ENCODE measurements at places on chromosomes 3 and 15.

DNA sequence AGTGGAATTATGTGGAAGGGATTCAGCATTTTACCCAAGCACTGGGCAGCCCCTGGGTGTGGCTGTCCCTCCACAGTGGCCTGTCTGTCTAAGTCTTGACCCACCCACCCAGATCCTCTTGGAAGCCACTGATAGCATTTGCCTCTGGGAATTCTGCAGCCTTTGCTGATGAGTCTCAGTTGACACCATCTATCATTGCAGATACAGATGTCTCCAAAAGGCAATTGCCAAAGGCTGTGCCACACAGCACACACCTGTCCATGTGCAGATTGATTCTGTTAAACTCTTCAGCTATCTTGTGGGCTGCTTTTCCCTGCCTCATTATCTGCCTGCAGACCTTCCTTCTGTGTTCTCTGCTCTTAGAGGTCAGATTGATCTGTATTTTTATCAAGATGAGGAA lies 18.1 kb downstream of the CX3CR1 start:
- H3K4me1 ChIP-seq: peaks cover 47% of the 10 kb centered on the region
- H3K4me3 ChIP-seq: no peak overlapping the region
- H3K27me3 ChIP-seq: no peaks in the 10 kb centered on the region
- H3K27ac ChIP-seq: peak overlapping the region; percentile 61

DNA sequence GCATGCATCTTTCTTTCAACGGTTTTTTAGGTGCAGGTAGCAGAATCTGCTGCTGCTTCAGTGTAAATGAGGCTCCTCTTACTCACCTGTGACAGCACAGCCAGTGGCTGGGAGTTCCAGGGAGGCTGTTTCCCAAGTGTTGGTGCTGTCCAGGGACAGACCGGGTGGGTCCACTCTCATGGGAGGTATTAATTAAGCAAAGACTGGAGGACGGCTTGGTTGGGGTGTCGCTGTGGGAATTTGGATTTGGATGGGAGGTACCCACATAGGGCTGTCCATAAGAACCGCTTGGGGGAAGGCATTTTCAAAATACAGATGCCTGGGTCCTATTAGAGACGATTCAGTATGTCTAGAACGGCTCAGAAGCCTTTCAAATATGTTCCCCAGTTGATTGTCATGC lies 42.9 kb downstream of the SV2B start:
- no peaks in the 10 kb centered on the region for H3K27me3 ChIP-seq
- DNase-seq: no peak
- no peaks in the 10 kb centered on the region for H3K4me1 ChIP-seq
- no peak overlapping the region for H3K4me3 ChIP-seq
- H3K27ac ChIP-seq: no peak overlapping the region

- no peak for DNase-seq
- no peak overlapping the region for H3K4me3 ChIP-seq
- no peaks in the 10 kb centered on the region for H3K27me3 ChIP-seq
- H3K4me1 ChIP-seq: no peaks in the 10 kb centered on the region
- H3K27ac ChIP-seq: no peak overlapping the region
Measured at GRCh38 chr15:96460106-96460505, 129.6 kb downstream of the NR2F2 start.

GRCh38 chr3:39255503-39256325 lies 24.1 kb downstream of the CX3CR1 start:
- no peaks in the 10 kb centered on the region for H3K27me3 ChIP-seq
- H3K4me3 ChIP-seq: no peak overlapping the region
- peak overlapping the region; percentile 83 for H3K27ac ChIP-seq

GRCh38 chr3:120477781-120478180 lies 27.0 kb upstream of the FSTL1 start:
- no peak overlapping the region for H3K4me3 ChIP-seq

DNA sequence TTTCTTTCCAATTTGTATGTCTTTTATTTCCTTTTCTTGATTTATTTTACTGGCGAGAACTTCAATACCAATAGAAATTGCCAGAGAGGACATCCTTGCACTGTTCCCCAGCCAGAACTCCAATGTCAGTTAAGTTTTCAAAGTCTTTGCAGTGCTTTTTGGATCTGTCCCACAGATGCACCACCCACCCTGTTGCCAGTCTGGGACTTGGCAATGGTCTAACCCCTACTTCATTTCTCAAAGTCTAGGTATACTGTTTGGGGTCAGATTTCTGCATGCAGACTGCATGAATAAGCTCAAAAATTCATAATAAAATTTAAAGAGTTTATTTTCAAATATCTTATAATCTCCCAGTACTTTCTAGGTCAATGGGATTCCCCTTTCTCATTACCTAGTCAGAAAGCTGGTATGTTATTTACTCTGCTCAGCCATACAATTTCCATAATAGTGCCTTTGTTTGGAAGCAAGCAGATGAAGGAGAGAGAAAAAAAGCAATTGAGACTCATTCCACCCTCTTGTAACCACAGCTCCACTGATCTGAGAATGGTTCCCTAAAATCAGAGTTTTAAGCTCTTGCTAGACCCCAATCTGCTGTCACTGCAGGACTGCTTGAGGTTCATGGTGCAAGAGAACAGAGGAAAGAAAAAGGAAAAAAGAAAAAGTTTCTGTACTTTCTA lies 125.9 kb upstream of the PLXND1 start:
- DNase-seq: no peak
- H3K36me3 ChIP-seq: no peaks in the 10 kb centered on the region
- H3K4me3 ChIP-seq: no peak overlapping the region

- H3K4me1 ChIP-seq: 0 out of 2 replicates have a peak, but pooled peaks cover 3% of the 10 kb centered on the region
- no peaks in the 10 kb centered on the region for H3K36me3 ChIP-seq
- H3K27ac ChIP-seq: no peak overlapping the region
- no peak overlapping the region for H3K4me3 ChIP-seq
- peaks cover 8% of the 10 kb centered on the region for H3K27me3 ChIP-seq
- DNase-seq: no peak
Measured at GRCh38 chr3:13496879-13497278, 16.8 kb downstream of the HDAC11 start.

Measured in MM.1S (cell line).